SW480 (cell line): ENCODE measurements at places on chromosomes 11 and 22.

GRCh38 chr11:34495239-34495723 lies 18.3 kb downstream of the ELF5 start:
- peak; percentile 35 for DNase-seq

- peak; percentile 57 for DNase-seq
Measured at GRCh38 chr11:13076961-13077360, 67.8 kb downstream of the RASSF10 start.

GRCh38 chr11:57015679-57016078 lies 27.0 kb downstream of the OR5AK2 start:
- DNase-seq = no peak

DNA sequence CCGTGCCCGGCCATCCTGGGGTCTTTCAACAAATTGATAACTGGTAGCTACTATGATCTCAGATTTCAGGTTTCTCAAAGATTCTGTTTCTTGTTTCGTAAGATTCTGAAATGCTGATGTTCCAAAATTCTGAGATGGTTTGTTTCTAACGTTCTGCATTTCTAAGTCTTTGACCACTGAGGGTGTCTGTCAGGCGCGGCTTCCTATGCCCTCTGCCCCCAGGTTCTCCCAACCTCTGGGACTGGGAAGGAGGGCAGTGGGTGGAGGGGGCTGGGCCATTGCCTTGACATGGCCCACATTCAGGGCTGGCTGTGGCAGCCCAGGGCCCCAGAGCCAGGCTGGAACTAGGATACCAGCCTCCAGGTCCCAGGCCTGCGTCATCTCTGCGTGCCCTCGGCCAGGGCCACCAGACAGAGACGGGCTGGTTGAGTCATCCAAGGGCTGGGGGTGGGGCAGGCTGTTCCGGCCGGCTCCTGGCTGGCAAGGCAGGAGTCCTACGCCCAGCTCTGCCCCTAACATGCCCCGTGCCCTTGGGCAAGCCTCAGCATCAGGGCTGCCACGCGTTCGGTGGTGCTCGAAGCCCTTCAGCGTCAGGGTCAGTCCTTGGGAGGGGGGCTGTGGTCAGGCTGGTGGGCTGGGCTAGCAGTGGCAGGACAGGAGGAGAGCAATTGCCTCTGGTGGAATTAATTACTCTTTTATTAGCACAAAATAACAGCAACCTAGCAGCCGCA lies 5.2 kb downstream of the TMEM134 start:
- DNase-seq = peak; percentile 91

GRCh38 chr11:117073539-117073938 lies 24.7 kb downstream of the SIK3 start:
- no peak for DNase-seq

- DNase-seq = no peak
Measured at GRCh38 chr11:78583889-78584288, 9.2 kb upstream of the NARS2 start.

DNA sequence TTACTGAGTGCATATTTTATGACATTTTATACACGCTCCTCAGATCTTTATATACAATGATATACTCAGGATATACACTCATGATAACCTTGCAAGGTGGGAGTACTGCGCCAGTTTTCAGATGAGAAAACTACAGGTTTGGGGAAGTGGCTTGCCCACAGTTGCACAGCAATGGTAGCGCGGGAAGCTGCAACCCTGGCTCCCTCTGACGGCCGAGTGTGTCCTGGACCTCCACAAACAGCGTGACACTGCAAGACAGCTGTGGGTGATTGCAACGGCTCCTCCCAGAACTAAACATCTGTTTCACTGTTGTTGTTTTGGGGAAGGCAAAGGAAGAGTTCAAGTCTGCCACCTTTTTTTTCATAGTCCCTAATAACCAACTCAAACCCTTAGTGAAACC lies 47.0 kb downstream of the PACSIN2 start:
- no peak for DNase-seq

DNA sequence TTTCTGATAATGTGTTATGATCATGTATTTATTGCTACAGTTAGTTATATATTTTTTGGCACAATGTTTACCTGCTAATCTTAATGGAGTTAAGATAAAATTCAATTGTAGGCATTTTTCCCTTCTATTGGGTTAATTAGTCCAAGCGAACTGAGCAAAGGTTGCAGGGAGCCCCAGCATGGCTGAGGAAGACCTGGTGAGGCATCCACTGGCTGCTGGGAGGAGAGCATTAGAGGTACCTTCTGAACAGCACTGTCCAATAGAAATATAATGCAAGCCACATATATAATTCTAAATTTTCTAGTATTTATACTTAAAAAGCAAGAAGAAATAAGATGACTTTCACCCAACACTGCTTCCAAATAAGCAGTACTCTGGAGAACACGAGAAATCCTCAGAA lies 689 bp upstream of the TMEM126A start:
- DNase-seq = no peak

GRCh38 chr22:23547818-23548500 lies 32.1 kb downstream of the IGLL1 start:
- DNase-seq = no peak

GRCh38 chr11:70473873-70474690 lies 75.8 kb downstream of the CTTN start:
- DNase-seq = no peak

DNA sequence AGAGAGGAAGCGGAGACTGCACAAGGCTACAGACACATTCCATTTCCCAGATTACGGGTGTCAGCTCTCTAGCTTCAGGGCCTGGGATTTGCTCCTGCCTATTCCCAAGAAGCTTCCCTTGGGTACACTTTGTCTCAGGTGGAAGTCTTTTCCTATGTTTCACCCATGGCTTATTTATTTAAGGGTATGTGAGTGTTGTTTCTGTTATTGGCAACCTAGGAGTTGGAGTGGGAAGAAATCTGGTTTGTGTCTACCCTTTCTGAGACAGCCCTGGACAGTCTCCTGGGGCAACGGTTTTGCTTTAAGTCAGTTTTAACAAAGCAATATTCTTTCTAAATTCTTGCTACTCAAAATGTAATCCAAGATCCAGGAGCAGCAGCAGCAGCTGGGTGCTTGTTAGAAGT lies 127.0 kb downstream of the MICAL2 start:
- DNase-seq = no peak

DNA sequence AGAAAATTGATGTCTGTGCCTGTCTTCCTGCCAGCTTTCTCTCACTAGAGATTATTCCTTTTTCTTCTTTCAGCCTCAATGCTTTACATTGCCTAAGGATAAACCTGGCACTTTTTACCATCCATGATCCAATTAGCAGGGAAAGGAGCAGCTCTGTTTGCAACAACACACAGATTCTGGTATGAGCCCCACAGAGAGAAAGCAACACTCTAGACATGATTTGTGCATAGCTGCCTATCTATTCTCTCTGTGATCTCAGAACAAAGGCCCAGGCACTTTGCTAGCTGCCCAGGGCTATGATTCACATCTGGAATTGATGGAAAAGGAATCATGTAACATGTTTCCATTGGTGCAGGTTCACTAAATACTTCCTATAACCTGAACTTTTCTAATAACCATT lies 685.0 kb downstream of the ETS1 start:
- no peak for DNase-seq

GRCh38 chr11:77519847-77520246 lies 46.0 kb upstream of the PAK1 start:
- no peak for DNase-seq

GRCh38 chr11:29255401-29255800 lies 761.4 kb downstream of the KCNA4 start:
- DNase-seq = no peak

- DNase-seq = no peak
Measured at GRCh38 chr22:41480397-41480735, 11.4 kb downstream of the ACO2 start.

DNA sequence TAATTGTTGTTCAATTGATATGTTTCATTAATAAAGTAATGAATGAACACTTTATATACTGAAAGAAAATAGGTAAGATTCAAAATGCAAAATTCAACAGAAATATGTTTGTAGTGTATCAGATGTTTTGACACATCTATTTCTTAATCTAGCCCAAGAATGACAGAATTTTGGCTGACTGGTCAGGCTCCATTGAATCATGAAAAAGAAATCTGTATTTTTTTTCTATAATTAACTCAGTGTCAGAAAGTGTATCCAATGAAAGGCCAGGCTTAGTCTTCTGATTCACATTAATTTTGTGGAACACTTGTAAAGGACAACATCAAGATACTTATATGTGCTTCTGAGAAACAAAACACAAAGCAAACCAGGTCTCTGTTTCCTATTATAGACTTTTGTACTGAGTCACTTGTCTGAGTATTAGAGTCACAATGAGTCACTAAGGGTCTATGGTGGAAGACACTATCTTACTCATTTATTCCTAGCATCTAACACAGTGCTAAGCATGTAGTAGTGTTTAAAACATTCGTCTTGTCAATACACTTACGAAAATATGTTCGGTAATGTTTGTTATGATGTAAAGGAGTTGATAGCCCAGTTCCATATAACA lies 297.7 kb upstream of the CCDC90B start:
- no peak for DNase-seq

- DNase-seq = no peak
Measured at GRCh38 chr11:80519596-80520506, 1079.0 kb upstream of the TENM4 start.

DNA sequence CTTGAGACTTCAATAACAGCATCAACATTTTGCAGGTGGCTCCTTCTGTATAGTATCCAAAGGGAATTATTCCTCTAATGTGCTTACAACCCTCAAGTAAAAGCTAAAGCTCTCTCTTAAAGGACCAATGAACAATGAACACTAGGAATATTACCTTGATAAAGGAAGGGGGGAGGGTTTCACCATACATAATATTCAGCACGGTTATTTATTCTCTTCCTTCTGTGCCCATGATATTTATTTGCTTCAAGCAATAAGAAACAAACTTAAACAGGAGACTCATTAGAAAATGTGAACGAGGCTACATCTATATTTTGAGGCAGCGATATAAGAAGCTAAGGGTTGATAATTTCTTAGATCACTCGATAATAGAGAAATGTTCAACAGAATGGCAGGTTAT lies 21.2 kb downstream of the BLID start:
- no peak for DNase-seq

GRCh38 chr22:23922921-23923320 lies 28.7 kb downstream of the MIF start:
- DNase-seq = no peak

DNA sequence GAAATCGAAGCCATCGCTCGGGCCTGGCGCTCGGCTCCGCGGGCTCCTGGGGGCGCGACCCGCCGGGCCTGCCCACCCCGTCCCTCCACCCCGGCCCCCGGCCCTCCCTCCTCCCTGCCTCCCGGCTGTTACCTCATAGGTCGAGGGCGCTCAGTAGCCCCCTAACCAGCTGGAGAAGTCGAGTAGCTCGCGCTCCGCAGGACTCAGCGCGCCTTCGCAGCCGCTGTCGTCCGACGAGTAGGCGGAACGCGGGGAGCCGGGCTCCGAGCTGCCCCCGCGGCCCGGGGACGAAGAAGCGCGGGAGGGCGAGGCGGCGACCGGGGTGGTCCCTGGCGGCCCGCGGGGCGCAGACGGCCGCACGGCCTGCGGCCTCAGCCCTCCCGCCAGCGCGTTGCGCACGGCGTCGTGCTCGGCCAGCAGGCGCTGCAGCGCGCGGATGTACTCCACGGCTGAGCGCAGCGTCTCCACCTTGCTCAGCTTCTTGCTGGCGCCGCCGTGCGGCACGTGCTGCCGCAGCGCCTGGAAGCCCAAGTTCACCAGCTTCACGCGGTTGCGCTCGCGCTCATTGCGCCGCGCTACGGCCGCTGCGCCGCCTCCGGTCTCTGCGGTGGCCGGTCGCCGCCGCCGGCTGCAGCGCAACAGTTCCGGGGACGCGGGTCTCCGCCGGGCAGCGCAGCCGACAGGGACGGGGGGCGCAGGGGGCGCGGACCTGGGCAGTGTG lies 627 bp downstream of the ASCL2 start:
- peak; percentile 83 for DNase-seq

DNA sequence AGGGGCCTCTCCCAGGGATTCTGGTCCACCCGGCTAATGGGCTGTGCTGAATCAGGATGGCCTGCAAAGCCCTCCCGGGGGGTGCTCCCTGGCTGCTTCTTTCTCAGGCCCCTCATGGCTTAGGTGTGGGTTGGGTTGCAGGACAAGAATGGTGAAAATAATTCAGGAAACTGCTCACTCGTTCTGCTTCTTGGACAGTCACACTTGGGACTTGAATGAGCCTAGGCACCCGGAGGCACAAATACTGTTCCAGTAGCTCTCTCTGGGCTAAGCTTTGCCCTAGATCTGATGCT lies 83.2 kb downstream of the TRIM29 start:
- DNase-seq = no peak

DNA sequence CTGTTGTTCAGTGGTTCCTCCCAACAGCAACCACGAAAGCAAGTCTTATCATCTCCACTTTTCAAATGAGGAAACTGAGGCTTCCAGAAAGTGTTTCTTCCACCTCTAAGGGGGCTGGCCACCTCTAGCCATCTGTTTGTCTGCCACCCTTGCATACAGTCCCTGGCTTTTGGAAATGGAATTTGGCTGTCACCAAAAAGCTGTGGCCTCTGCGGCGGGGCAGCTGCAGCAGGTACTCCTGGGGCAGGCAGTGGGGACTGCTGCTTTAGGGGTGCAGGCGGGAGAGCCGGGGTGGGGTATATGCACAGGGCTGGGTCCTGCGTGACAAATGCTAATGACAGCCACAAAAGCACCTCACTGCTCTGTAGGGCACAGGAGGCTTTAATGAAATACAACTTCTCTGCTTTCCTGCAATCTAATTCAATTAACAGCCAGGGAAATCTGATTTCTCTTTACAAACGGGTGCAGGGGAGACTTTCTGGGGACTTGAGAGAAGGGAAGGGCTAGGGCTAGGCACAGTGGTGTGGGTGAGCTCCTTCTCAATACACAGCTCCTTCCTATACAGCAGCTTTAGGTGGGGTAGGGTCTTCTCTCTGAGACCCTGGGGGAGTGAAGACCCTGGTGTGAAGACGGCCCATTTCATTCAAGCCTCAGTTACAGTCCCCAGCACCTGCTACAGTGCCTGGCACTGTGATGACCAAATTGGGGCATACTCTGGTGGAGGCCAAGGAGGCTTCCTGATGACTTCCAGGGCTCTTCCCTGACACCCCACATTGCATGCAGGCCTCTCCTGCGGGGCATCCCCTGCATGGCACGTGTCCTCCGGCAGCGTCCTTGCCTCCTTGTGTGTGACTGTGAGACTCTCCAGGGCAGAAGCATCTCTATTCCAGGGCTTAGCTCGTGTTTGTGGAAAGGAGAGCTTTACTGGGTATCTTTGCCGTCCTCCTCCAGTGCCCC lies 161.6 kb downstream of the CEP164 start:
- no peak for DNase-seq

GRCh38 chr22:50308986-50309600 lies 1.6 kb upstream of the PLXNB2 start:
- no peak for DNase-seq

GRCh38 chr11:61034111-61034510 lies 62.6 kb downstream of the CD6 start:
- DNase-seq = no peak

DNA sequence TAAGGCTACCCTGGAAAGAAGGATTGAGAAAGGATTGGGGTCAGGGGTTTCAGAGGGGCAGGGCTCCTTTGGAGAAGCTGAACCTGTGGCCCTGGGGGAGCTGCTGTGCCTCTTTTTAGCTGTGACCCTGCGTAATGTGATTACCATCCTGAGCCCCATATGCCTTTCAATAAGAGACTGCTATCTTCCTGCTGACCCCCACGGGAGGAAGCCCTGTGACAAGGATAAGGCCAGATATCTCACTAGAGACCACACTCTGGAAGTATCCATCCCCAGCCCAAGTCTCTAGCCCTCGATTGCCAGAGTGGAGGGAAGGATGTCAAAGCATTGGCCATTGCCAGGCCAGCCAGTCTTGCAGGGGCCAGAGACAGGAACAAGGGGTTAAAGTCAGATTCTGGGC lies 4.8 kb upstream of the SLC39A13 start:
- no peak for DNase-seq
